Stomach (tissue), 19 donors: ENCODE measurements at places on chromosomes 1 and 21. TPM values are rescaled to one million over a fixed set of nuclear protein-coding genes. Genes with fewer than 3 reads are reported as not detected.

PDPN gene
- not detected for total RNA-seq

SELL gene
- total RNA-seq = not detected

FAM20B gene
- 30.3 TPM for total RNA-seq

DSCAM gene
- total RNA-seq = not detected

OR2G6 gene
- total RNA-seq = not detected

DNA sequence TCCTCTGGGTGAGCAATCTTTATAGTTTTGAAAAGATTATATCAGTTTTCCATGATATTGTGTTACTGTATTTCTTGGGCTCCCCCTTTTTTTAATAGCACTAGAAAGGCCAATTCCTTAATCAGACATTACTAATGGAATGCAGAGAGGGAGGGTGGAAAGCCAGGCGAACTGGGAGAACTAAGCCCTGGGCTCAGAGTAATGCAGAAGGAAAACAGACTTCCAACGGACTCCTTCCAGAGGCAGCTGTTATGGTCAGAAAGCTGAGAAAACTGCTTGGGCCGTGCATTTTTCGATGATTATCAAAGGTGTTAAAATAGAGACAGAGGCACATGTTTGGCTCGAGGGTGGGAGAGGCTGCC, 206.3 kb downstream of the FOXD2 start:
- peak; percentile 63 for DNase-seq

DNA sequence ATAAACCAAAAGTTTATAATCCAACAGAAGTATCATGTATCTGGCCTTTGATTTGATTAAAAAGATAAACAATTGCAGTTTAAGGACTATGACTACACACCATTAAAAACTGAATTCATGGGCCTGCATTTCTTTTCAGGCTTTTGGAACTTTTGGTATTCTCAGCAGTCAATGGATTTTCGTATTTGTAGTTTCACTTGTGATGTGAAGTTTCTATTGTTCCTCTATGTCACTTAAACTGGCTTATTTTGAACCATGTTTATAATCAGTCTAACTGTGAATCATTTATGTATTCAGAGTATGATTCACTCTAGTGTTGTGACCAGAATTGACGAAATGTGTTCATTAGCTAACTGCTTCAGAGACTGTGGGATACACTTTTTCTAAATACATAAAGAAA, 132.9 kb downstream of the COQ8A start:
- no peak for DNase-seq

DNA sequence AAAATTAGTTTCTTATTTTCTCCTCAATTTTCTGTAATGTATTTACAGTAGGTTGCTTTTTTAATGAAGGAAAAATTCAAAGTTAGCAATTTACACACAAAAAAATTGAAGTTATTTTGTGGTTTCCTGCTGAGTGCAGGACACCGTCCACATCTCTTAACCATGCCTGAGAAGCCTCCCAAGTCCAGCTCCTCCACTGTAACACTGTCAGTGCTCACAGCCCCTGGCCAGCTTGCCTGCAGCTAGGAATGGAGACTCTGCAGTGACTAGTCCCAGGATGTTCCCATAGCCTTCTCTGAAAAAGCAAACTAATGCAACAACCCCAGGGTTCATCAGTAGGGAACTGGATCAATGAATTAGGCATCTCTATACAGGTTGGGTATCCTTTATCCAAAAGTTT, 3.5 kb downstream of the A3GALT2 start:
- DNase-seq = no peak

DNA sequence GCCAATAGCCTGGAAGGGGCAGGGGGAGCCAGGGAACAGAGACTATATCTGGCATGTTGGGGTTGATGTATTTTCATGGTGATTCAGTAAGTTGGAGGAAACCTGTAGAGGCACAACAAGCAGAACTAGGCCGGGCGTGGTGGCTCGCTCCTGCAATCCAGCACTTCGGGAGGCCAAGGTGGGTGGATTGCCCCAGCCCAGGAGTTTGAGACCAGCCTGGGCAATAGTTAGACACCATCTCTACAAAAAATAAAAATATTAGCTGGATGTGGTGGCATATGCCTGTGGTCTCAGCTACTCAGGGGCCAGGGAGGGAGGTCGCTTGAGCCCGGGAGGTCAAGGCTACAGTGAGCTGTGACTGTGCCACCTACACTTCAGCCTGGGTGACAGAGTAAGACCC, 10.1 kb upstream of the PTCH2 start:
- no peak for DNase-seq

GRCh38 chr1:203672346-203672745, 45.7 kb downstream of the ATP2B4 start:
- peak; percentile 93 for DNase-seq

DNA sequence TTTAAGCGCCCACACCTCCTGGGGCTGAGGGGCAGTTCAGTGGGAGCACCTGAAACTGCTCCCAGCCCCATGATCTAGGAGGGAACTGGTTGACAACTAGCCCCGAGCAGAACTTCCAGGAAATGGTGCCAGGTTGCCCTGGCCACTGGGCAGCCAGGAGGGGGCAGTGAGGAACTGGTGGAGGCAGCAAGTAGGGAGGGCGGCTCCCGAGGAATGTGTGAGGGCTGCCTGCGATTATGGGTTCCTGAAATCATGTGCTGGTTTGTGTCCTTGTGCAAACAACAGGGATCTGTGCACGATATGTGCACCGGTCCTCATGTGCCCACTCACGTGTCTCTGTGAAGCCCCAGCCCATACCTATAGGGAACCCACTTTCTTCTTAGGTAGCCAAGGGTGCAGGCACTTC, 9.9 kb downstream of the GPR3 start:
- peak; percentile 93 for DNase-seq

GRCh38 chr1:235643837-235644692, 5.5 kb downstream of the GNG4 start:
- DNase-seq = no peak

DNA sequence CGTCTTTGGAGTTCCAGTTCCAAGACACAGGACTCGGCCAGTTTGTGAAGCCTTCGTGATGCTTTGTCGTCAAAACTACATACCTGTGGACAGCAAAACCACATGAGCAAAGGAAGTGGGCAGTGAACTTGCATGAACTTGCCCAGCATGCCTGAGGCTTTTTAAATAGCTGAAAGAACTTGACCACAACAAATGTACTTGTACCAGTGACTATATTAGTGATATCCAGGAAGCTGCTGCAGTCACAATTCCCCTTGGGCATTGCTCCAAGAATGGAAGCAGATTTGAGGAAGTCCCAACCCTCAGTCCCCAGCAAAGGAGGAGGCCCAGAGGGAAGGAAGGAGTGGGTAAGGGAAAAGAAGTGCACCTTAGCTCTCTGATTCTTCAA, 2.6 kb downstream of the FUCA1 start:
- DNase-seq = peak; percentile 39

- peak; percentile 43 for DNase-seq
Observed at GRCh38 chr1:32447469-32448185, 17.2 kb upstream of the ZBTB8B start.

- DNase-seq = no peak
Observed at GRCh38 chr1:23644555-23644866, 47.1 kb upstream of the RPL11 start.

DNA sequence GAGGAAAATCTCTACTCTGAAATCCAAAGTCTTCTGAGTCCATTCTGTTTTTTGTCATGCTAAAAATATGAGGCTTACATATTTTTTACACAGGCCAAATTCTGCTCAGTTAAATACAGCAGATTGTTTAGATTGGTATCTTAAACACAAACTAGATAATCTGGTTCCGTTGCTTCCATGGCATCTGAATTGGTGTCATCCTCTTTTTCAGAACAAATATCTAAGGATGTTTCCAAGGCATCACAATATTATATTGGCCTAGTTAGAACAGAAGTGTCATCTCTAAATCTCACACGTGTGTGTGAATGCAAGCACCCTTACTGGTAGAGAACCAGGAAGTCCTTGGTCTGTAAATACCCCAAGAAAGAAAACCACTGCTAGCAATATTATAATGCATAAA, 151.2 kb downstream of the NRIP1 start:
- no peak for DNase-seq

DNA sequence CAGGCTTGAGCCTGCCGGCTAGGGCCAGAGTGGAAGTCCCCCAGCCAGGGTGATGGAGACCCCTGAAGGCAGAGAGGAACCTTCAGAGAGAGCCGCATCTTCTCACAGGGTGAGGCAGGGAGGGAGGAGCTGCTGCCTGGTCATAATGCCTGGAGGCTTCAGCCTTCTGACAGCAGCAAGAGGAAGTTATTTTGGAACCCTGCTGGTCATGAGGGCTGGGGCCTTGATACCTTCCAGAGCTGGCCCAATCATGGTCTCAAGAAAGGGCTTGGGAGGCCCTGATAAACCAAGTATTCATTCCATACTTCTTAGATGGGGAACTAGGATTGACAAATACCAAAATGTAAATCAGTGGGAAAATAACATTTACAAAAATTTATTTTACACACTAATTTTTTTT, 26.6 kb upstream of the MPZL1 start:
- DNase-seq = no peak
